ENCODE measurements at places on chromosomes 1 and 21.
A peak's percentile ranks its signal among the peaks of the same experiment; 100 is the strongest.

GRCh38 chr1:113243529-113243928, 146.8 kb upstream of the MAGI3 start:
- no peak for DNase-seq

- no peak for DNase-seq
These were observed 2.4 kb upstream of the C1orf116 start for GRCh38 chr1:207034998-207035397.

GRCh38 chr1:114218361-114219171, 64.9 kb upstream of the SYT6 start:
- no peak for DNase-seq

- DNase-seq, result no peak
These were observed 9.7 kb upstream of the IGFN1 start for GRCh38 chr1:201180901-201181300.

DNA sequence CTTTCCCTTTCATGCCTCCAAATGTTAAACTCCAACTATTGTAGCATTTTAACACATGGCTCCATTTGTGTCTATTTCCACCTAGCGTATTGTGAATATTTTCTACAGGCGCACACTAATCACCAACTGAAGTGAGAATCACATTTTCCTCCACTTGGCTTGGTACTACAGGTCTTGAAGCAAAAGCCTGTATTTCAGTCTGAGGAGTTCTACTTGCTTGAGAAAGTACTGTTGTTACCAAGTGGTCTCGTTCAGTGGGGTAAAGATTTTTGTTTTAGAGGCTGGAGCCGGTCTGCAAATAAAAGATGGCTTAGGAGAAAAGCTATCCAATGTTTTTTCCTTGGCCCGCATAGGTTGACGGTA, 550 bp upstream of the PTBP2 start:
- no peak for DNase-seq

- DNase-seq, result no peak
These were observed 22.8 kb downstream of the C2CD2 start for GRCh38 chr21:41931041-41931451.

- no peak for DNase-seq
These were observed 405.0 kb downstream of the NTNG1 start for GRCh38 chr1:107545879-107546278.

GRCh38 chr1:220528679-220529501, 954 bp downstream of the MARK1 start:
- no peak for DNase-seq

- no peak for DNase-seq
These were observed 26.6 kb upstream of the SOX13 start for GRCh38 chr1:204046346-204046745.

GRCh38 chr1:203038217-203038741, 12.0 kb downstream of the PPFIA4 start:
- no peak for DNase-seq

- no peak for DNase-seq
These were observed 36.1 kb downstream of the COA6 start for GRCh38 chr1:234409328-234409727.

GRCh38 chr1:150974580-150975478, at the start of gene CERS2:
Gene CERS2 (minus strand): TSS chr1:150974835. CDS start chr1:150969090, 5,745 bp downstream.
- peak; percentile 63 for DNase-seq

GRCh38 chr1:25832336-25833037, 12.7 kb downstream of the MTFR1L start:
- no peak for DNase-seq

Measured in CD4-positive, alpha-beta T cell (primary cell).